ENCODE measurements at places on chromosomes 1 and 21.

GRCh38 chr21:14414932-14415508 is 32.1 kb upstream of the HSPA13 start:
- no peak for DNase-seq

GRCh38 chr1:231808990-231809389 is 182.4 kb downstream of the DISC1 start:
- DNase-seq = no peak

DNA sequence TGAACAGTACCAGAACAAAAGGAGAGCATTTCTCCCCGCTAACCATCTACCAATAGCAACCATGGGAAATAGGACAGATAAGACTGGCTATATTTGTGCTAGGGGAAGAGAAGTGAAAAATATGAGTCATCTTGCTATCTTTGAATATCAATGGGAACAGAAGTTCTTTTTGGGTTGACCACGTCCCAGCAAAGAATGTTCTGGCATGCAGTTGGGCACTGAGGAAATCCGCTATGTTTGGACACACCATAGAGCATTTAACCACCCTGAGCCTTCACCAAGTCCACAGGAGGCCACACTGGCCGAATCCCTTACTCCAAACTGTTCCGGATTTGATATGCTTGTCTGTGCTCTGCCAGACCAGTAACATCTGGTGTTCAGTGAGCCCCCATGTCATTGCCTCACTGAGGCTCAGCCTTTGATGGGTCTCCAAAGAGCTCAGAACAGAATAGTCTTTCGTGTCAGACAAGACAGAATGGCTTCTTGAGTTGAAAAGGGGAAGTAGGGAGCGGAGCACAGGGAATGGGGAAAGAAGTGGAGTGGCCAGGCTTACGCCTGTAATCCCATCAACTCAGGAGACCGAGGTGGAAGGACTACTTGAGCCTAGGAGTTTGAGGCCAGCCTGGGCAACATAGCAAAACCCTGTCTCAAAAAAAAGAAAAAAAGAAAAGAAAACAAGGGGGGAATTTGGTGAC is 81.4 kb downstream of the SMYD2 start:
- no peak for DNase-seq

DNA sequence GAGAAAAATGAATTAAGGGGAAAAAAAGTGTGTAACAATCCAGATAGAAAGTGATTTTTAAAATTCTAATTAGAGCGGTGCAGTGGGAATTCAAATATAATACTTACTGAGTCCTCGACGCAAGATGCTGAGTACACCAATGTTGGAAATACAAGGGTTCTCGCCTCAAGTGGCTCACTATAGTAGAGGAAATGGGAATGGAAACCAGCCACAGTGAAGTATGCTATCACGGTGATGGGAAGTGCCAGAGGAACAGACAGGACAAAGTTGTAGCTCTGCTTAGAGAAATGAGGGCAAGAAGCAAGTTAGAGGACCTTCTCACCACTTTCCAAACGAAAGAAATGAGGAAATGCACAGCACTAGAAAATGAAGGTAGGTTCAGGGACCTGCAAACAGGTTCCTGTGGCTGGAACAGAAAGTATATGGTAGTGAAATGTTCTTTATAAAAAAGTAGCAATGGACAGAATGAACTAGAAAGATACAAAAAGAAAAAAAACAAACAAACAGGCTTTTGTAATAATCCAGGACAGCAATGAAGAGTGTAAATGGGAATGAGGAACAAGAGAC is 13.5 kb downstream of the EGLN1 start:
- DNase-seq = no peak

DNA sequence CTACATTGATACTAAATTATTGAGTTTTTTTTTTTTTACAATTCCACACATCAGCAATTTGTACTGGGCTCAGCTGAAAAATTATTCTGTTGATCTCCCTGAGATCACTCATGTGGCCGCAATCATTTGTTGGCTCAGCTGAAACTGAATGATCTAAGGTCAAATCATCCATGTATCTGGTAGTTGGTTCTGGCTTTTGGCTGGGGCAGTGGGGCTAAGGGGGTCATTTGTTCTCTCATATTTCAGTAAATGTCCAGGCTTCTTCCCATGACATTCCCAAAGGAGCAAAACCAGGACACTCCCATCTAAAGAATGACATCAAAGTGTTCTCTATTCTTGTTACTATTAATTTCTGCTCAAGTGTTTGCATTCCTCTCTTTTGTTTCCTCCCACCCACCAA is 806.7 kb upstream of the ADGRL2 start:
- no peak for DNase-seq
